ENCODE measurements at places on chromosomes 1 and 21.
A peak's percentile ranks its signal among the peaks of the same experiment; 100 is the strongest.

DNA sequence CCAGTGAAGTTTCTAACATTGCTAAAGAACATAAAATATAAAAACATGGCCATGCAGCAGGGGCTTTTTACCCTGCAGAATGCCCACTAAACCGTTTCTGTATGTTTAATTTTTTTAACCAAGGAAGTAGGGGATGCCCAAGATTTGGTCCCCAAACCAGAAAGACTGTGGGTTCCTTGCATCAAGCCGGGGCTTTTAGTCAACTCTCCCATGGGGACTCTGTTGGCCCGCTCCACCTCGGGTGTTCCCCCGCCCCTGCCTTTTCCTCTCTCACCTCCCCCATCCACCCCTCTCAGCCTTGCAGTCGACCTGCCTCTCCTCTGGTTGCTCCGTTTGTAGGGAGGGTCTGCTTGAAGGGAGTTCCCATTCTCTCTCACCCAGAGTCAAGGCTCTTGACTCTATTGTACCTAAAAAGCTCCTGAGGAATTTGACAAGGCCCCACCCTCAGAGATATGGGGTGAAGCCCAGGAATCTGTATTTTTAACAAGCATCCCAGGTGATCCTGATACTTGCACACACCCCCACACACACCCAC lies 117.5 kb downstream of the TOMM20 start:
- DNase-seq: no peak

- no peak for DNase-seq
Measured at GRCh38 chr1:48692235-48692634, 84.5 kb downstream of the BEND5 start.

DNA sequence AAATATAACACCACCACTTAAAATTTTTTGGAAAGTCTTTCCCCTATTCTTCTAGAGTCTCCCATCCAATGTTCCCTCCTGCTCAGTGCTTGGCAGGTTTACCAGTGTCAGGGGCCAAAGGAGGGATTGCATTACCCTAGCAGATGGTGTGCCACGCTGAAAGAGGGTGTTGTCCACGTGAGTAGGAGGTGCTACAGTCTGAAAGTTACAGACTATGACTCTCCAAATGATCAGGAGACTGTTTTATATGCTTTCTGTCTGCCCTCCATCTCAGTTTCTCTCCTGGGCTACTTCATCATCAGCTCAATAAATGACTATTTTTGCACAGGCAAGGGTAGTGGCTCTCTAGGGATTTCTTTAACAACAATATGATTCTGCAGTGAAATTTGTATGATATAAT lies 31.3 kb upstream of the ANGPTL7 start:
- no peak for DNase-seq

DNA sequence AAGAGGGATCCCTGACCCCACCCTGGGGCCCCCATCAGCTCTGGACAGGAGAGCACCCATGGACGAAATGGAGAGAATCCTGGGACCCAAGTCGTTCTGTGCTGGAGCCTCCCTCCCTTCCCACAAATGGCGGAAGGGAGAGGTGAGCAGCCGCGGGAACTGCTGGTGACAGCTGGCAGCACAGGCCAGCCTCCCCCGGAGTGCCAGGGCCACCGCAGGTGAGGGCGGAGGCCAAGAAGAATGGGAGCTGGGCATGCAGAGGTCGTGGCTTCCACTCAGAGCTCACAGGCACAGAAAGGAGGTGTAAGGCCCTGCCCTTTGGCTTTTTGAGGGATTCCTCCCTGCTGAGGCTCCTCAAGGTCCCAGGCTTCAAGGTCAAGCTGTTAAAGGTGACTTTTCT lies 24.6 kb downstream of the SLC1A7 start:
- DNase-seq: no peak

DNA sequence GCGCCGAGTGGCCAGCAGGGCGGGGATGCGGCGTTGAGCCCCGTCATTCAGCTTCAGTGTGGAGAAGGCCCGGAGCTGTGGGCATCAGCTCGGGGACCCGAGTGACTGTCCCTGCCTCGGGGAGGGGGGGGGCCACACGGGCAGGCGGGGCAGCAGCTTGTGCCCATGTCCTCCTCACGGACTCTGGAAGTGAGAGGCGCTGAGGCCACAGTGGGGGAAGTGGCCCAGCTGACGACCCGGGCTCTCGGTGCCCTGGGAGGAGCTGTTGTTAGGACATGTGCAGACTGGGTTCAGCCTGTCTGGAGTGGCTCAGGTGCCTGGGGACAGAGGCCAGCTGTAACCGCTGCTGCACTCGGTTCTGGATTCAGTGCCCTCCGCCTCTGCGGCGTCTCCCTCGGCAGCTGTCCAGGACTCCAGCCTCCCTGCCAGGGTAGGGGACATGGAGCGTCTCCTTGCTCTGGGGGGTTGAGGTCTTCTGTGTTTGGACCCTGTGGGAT lies 71.1 kb downstream of the SKI start:
- DNase-seq: no peak

- DNase-seq: no peak
Measured at GRCh38 chr1:169630006-169630405, at the start of gene SELP. TSS of gene SELP (minus strand) at chr1:169630124. CDS start at chr1:169630074, 50 bp downstream.

DNA sequence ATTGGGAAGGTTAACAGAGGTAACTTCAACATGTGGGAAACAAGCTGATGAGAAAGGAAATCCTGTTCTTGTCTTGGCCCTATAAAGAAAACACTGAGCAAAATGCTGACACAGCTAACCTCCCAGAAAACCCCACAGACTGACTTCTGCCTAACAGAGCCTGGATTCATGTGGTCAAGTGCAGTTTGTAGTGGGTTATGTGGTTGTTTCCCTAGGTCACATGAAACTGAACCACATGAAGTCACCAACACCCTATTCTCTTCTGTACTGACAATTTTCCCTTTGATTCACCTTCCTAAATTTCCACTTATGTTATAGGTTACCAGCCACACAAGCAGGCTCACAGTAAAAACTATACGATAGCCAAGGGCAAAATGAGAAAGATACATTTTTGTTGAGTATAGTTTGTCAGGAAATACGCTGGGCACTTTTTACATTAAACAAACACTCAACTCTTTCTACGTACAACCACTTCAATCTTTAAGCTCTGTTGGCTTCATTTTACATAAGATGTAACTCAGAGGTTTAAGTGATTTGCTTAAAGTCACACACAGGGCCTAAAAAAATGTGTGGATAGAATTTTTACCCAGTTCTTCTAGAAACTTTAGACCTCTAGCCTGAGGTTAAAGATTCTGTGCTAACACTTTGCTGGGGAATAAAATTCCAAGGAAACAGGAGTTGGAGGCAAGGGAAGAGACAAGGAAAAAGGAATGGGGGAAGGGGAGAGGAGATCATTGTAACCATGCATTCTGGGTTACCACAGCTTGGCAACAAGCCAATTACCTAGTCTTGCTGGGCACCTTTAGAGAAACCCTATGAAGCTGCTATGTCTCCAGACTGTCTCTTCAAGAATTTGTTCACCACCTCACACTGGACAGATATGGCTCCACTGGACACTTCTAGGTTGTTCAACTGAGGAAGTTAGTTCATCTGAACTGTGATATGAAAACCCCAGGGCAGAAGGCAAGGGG lies 601.6 kb upstream of the USP24 start:
- DNase-seq: peak; percentile 24

DNA sequence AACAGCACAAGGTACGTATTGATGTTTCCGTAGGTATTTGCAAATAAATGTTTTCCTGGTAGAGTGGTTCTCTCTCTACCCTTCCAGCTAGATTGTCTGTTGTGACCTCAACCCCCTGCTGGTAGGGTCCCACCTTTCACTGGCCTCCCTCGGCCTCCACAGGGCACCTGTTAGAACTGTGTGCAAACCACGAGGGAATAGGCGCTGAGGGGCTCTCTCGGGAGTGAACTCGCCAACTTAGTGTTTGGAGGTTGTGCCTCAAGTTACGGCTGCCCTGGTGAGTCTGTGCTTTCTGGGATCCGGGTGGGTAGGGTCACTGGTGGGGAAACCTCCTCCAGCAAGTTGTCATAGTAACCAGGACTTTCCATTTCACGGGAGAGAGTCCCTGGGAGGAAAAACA lies 204.7 kb upstream of the EDN2 start:
- no peak for DNase-seq

All from globus pallidus (tissue), 1 donor.